ENCODE measurements at places on chromosomes 12 and 14. TPM values are rescaled to one million over a fixed set of nuclear protein-coding genes. Genes with fewer than 3 reads are reported as not detected.

IL22 gene
- total RNA-seq: not detected

OSBPL8 gene
- 121 TPM for total RNA-seq

GRCh38 chr12:106841510-106842302 lies 67.2 kb downstream of the RIC8B start:
- no peak for DNase-seq

DNA sequence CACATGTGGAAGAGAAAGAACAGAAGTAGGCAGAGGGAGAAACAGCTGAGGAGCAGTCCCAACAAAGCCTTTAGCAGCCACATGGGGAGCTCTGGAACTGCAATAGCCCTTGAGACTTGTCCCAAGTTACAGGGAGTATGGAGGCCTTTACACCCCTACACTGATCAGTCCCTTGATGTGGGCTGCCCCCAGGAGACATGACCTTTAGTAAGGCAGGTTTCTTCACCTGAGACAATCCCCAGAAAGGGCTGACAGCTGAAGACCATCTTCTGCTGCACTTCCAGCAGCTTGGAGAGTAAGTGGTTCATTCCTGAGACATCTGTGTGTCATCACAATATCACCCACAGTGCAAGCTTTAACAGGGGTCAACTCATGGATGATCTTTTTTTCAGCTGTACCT lies 8.6 kb upstream of the SNAPC1 start:
- DNase-seq: no peak

DNA sequence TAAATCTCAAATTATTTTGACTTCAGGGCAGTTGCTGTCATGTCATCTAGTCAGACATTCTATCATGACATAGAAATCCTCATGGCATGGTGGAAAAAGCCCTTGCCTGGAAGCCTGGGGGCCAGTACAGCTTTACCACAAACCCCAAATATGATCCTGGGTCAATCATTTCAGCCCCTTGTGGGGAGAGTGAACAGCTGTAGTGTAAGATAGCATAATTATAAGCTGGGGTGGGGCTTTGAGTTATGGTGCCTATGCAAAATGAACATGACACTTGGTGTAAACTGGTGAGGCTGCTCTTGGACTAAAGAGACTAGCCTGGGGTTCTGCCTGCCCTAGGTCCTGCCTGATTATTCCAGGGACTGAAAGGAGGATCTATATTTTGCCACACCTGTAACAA lies 207.7 kb upstream of the DDHD1 start:
- no peak for DNase-seq

- DNase-seq: no peak
Measured at GRCh38 chr14:36655963-36656686, 5.5 kb upstream of the PAX9 start.

GRCh38 chr14:92965281-92965680 lies 42.3 kb downstream of the CHGA start:
- no peak for DNase-seq

GRCh38 chr12:60266381-60266852 lies 670.6 kb downstream of the SLC16A7 start:
- DNase-seq: no peak

DNA sequence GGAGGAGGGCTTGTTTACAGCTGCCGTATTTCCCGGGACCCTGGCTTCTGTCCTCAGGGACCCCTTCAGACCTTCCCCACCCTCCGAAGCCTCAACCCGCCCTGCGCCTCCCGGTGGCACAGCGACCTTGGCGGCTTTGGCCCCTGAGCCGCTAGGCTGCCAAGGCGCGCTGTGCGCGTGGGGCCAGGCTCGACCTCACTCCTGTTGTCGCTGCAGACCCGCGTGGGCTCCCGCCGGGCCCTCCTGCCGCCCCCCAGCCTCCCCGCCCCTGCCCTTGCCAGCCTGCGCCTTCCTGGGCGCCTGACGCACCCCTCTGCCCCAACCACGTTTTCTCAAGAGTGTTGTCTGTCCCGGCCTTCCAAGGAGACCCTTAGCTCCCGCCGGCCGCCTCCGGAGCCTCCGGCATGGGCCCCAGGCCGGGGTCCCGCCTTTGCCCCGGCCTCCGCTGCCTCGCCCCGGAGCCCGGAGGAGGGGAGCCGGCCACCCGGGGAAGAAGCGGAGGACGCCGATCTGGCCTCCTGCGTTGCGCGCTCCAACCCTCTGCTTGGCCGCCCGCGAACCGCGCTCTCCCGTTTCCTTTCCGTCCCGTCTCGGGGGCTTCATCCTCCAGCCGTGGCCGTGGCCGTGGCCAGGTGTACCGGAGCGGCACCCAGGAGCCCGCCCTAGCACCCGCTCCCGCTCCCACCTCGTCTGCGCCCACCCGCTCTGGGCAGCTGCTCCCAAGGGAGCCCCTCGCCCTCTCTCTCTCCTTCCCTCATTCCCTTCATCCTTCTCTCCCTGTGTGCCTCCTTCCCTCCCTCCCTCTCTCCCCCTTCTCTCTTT lies 19.9 kb downstream of the PPP2R5C start:
- peak; percentile 88 for DNase-seq

Data from mesenteric fat pad (tissue), 1 donor.